PC-3 (cell line): ENCODE measurements at places on chromosomes 16 and 17. TPM values are rescaled to one million over a fixed set of nuclear protein-coding genes. Genes with fewer than 3 reads are reported as not detected.

Gene CCL16
- not detected in 2 replicates for total RNA-seq

Gene CEMP1
- 0.46 TPM in 1 of 2 replicates, not detected in the other for total RNA-seq

Gene AATK
- total RNA-seq: 1.1 and 1.7 TPM in 2 replicates

Gene GAST
- total RNA-seq: not detected in 2 replicates
